Posterior vena cava (tissue), 2 donors: ENCODE measurements at places on chromosomes 6 and 20. TPM values are rescaled to one million over a fixed set of nuclear protein-coding genes. Genes with fewer than 3 reads are reported as not detected.

DNA sequence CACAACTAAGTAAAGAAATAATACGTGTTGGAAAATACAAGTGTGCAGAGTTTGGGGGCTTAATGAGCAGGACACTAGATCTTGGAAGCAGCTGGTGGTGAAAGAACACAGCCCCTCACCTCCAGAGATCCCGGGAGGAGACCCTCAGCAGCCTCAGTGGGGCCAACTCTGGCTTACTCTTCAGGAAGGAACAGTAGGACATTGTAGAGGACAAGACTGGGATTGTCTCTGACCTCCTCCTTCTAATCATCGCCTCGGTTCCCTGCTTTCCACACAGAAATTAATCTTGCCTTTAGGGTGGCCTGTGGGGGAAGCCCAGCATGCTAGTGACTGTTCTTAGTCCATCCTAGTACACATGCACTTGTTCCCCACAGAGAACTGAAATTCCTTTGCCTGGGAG, 130.7 kb downstream of the AKAP7 start:
- no peak for DNase-seq

- no peak for DNase-seq
Measured at GRCh38 chr6:133291671-133292070, 50.5 kb downstream of the EYA4 start.

GRCh38 chr20:46093531-46093930, 3.8 kb upstream of the NCOA5 start:
- DNase-seq: no peak

GRCh38 chr6:22206106-22206505, 90.7 kb downstream of the PRL start:
- no peak for DNase-seq

DNA sequence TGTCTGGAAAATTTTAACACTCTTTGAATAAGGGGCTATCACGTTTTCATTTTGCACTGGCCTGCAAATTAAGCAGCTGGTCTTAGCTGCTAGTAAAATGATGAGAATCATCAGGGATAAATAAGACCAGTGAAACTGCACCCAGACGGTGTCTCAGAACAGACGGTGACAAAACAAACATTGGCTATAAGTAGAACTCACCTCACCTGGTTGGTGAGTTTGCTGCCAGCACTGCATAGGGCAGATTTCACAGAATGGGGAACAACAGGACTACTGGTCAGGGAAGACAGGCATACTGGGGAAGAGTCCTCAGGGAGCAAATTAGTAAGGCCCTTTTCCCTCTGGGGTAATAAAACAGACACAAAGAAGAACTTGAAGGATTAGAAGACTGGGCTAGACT, 175.9 kb upstream of the CITED2 start:
- no peak for DNase-seq

DNA sequence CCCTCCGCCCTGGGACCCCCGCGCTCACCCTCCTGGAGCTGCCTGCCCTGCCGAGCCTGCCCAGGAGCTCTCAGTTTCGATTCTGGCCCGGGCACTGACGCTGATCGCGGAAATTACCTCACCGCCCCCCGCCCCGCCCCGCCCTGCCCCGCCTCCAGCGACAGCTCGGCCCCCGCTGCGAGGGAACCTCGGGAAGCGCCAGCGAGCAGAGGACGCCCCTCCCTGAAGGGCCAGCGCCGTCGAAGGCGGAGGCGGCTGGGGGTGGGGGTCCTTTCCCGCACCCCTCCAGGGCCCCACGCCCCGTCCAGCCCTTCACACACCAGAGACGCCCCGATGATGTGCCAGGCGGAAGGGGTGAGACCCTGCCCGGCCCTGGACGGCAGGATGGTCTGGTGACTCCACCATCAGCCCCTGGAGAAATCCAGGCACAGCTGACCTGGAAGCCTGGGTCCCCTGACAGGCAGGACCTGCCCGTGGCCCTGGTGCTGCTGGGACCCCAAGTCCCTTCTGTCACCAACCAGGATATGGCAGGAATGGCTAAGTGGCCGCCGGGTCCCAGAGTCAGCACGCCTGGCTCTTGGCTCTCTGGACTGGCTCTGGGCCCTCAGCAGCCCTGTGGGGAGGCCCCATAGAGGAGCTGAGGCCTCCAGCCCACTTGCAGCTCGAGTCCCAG, at the start of gene HELZ2:
Gene HELZ2, minus strand, starts transcription at position 84 of the 673 bp plus-strand sequence. CDS start 1,854 bp downstream, outside the sequence.
- peak; percentile 93 for DNase-seq

- DNase-seq: no peak
Measured at GRCh38 chr6:147825848-147826247, 317.4 kb downstream of the SAMD5 start.

- no peak for DNase-seq
Measured at GRCh38 chr6:131290955-131291354, 155.7 kb downstream of the AKAP7 start.

GRCh38 chr6:40918040-40918651, 120.9 kb downstream of the UNC5CL start:
- DNase-seq: no peak

- DNase-seq: no peak
Measured at GRCh38 chr20:61797200-61797599, 268.5 kb downstream of the TAF4 start.

GRCh38 chr6:1773700-1774099, 164.0 kb downstream of the FOXC1 start:
- DNase-seq: no peak

DNA sequence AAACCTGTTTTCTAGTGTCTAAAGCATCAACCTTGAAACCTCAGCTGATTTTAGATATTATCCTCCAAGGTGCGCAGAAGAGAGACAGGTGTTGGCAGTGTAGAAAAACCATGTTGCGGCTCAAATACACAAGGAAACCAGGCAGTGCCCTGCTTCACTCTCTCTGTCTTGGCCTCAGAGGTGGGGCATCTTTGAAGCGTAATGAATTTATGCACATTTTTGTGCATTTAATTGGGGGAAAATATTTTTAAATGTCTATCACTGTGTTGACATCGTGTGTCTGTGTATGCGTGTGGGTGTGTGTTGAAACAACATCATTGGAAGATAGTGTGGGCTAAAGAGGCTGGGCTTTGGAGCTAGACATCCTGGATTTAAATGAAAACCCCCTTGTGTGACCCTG, 334.0 kb upstream of the CHD6 start:
- DNase-seq: no peak

- DNase-seq: no peak
Measured at GRCh38 chr6:75611702-75612375, 10.2 kb downstream of the SENP6 start.

GRCh38 chr6:150959166-150959565, 93.7 kb downstream of the MTHFD1L start:
- DNase-seq: no peak

DNA sequence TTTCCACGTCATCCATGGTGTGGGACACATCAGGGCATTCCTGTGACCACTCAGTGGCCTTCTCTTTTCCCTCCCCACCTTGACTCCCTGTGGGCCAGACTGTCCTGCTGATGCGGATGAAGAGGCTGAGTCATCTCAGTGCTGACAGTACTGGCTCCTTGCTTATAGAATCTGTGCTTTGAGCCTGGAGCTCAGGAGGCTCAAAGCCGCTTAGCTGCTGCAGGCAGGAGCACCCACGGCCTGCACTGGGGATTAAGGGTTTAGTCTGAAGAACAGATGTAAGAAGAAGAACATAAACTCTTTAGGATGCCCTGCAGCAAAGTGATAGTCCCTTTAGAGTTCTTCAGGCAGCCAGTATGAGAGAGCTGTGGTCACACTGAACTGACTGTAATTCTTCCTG, 642.0 kb upstream of the CHD6 start:
- no peak for DNase-seq

DNA sequence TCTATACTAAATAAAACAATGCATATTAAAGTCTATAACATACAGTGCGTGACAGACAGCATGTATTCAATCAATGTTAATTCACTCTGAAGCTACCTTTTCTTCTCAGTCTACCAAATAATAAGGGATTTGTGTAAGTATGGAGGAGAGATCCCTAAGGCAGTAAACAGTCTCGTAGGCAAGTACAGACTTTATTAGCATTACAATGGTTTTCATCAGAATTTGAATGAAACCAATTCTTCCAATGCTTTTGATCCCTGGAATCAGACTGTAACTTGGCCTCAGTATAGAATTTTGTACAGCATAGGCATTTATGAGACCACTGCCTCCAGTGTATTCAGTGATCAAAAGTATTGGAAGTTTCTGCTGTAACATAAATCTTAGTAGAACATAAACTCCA, 19.5 kb downstream of the LYRM4 start:
- DNase-seq: no peak

DNA sequence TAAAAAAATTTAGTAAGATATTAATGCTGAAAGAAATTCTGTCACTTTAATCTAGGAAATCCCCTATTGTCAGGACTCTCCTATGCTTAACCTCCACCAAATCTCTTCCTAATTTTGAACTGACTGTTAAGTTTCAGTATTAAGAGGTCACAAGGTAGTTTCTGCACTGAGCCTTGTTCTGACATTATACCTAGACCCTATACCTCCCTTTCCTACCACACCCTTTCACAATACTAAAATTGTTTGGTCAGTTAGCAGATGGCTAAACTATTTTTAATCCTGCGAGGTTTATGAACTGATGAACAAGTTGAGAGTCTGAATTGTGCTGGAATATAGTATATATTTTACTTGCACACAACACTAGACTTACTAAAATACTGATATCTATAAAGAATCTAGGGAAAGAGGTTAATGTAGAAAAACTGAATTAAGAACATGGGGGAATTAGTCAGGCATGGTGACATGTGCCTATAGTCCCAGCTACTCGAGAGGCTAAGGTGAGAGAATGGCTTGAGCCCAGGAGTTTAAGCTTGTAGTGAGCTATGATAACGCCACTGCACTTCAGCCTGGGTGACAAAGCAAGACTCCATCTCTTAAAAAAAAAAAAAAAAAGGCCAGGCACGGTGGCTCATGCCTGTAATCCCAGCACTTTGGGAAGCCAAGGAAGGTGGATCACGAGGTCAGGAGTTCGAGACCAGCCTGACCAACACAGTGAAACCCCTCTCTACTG, 51.5 kb downstream of the HBS1L start:
- no peak for DNase-seq

DNA sequence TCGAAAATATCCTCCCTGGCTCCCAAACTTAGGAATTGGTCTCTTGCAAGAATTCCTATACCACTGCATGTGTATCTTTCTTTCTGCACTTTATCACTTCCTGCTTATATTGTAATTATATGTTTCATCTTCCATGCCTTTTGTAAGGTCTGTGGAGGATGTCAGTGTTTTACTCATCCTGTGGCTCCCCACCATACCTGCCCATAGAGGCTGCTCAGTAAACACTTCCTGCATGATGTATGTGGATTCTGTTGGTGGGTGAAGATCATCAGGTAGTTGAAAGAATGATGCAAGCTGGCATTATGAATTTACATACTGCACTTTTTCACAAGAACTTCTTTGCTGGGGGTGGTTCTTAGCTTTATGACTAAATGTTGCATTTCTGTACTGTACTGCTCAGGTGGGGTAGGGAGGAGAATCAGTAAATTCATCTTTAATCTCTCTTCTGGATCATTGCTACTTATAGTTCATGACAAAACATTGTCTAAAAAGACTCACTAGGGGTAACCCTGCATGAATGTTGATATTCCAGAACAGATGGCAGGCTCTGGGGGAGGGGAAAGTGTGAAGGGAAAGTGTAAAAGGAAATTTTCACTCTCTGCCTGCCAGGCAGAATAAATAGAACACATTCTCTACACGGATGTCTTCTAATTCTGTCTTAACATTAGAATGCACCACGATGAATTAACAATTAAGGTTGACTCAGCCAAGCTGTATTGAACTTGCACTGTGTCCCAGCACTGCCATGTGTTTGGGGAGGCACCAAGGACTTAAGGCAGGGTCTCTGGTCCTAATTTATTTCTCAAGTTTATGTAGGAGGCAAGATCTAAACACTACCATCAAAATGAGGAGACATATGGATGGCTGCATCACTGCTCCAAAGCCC, 36.0 kb upstream of the KLHL31 start:
- no peak for DNase-seq

DNA sequence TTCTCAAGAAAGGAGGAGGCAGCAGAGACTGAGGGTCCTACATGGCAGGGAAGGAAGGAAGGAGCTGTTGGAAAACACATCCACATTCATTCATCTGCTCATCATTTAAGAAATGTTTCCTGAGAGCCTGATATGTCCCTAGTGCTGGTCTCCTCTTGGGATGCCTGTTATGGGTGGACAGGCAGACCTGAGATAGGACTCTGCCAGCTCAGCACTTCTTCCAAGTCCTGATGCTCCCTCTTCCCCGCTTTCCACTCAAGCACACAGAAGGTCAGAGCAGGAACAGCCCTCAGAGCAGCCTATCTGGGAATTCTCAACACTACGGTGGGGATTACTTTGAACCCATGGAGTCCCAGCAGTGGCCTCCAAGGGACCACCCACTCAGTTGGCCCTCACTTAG, 8.0 kb upstream of the SIRPD start:
- no peak for DNase-seq

DNA sequence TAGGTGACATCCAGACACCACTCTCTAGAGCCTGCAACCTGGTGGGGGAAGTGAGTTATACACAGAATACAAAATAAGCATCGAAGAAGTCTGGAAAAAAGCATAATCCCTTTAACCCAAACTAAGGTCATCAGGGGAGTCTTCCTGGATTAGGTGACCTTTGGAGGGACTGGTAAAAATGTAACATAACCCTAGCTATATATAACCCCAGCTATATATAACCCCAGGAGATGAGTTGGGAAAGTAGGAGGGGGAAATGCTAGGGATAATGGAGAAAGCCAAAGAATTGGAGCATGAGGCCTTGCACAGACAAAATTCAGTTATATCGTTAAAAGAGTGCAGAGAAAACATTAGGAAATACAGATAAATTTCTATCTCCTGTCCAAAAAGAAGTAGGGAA, 164.8 kb downstream of the QRSL1 start:
- no peak for DNase-seq

GRCh38 chr20:1509237-1509636, 18.0 kb upstream of the SIRPB2 start:
- DNase-seq: no peak

DNA sequence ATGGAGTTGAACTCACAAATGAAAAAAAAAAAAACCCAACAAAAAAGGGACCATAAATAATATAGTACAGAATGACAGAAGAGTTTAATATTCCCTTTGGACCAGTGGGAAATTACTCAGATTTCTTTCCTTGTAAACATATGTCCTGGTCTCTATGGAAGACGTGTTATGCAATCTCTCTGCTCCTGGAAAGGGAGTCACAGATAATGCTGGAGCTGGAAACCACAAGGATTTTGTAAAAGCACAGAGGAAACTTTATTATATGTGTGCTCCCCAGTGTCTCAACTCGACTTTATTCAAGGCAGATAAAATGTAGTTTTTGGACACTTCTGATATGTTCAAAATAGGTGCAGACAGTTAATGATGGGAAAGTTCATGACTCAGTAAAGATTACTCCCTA, 88.1 kb upstream of the ZFP64 start:
- DNase-seq: no peak

GRCh38 chr6:18266523-18266912, 2.2 kb upstream of the DEK start:
- DNase-seq: no peak

HLA-DRA gene
- total RNA-seq: 101 TPM

CCDC170 gene
- 1.7 TPM for total RNA-seq

GABRR1 gene
- total RNA-seq: 0.29 TPM

THEMIS gene
- total RNA-seq: 0.37 TPM

PPIL6 gene
- 1.9 TPM for total RNA-seq

TP53INP2 gene
- total RNA-seq: 44.7 TPM

MUC22 gene
- total RNA-seq: not detected

MCCD1 gene
- total RNA-seq: not detected

TAAR1 gene
- not detected for total RNA-seq

QRSL1 gene
- 8.6 TPM for total RNA-seq

MLIP gene
- 3.6 TPM for total RNA-seq

ZNF343 gene
- 10.0 TPM for total RNA-seq

RAB32 gene
- total RNA-seq: 35.2 TPM

MYMX gene
- 1.5 TPM for total RNA-seq

PPP1R3G gene
- 4.2 TPM for total RNA-seq

SSTR4 gene
- not detected for total RNA-seq
